ENCODE measurements at places on chromosomes 16 and 17.

DNA sequence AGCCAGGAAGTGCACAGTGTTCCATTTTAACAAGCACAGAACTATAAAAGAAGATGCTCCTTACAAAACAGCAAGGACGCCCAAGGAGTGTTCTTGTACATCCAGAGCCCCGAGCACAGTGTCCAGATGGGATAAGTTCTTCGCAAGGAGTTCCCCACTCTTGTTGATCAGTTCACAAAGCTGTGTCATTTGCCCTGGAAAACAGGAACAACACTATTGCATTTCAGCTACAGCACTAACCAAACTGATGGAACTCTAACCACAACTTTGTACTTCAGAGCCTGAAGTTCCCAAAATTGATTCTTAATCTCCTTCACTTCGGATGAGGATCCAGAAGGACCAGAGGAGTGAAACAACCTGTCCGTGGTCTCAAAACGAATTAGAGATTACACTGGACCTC lies 5.1 kb downstream of the COPS3 start:
- no peak for DNase-seq

- DNase-seq: no peak
These were observed 3.9 kb upstream of the SPATA32 start for GRCh38 chr17:45265821-45266220.

DNA sequence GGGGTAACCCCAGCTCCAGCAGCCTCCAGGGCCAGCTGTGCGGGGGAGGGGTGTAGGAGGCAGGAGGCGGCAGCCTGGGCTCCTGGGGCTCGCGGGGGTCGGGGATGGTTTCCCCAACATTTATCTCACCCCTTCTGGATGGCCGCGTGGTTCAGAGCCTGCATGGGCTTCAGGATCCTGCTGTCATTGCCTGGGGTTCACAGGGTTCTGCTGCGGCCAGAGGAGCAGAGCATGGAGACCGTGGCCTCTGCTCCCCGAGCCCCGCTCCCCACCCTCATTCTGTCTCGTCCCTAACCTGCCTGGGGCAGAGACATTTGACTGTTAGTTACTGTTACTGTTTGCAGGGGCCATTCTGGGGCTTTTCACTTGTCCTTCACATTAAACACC lies 4.9 kb downstream of the MYADML2 start:
- DNase-seq: no peak

DNA sequence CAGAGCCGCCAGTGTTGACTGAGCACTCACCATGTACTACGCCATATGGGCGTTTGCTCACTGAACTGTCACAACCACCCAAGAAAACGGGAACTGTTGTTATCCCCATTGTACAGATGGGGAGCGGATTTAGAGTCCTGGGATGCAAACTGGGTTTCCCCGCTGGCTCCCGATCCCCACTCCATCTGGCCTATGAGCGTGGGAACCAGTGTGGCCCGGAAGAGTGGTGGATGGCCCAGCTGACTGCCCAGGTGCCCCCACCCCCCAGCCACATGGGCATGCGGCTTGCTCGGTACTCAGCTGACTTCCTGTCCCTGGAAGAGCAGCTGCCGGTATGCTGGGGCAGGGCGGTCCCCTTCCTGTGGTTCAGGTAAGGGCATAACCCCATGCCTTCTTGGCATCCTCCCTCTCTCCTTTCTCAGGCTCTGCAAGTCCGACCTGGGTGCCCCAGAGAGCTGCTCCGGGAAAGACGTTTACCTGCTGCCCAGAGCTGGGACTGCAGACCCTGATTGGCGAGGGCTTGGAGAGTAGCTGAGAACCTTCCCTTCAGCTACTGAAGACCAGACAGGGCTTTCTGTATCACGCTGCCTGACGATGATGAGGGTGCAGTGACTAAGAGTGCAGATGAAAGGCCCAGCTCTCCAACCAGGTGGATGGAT lies 16.2 kb downstream of the SOCS3 start:
- DNase-seq: peak; percentile 81

DNA sequence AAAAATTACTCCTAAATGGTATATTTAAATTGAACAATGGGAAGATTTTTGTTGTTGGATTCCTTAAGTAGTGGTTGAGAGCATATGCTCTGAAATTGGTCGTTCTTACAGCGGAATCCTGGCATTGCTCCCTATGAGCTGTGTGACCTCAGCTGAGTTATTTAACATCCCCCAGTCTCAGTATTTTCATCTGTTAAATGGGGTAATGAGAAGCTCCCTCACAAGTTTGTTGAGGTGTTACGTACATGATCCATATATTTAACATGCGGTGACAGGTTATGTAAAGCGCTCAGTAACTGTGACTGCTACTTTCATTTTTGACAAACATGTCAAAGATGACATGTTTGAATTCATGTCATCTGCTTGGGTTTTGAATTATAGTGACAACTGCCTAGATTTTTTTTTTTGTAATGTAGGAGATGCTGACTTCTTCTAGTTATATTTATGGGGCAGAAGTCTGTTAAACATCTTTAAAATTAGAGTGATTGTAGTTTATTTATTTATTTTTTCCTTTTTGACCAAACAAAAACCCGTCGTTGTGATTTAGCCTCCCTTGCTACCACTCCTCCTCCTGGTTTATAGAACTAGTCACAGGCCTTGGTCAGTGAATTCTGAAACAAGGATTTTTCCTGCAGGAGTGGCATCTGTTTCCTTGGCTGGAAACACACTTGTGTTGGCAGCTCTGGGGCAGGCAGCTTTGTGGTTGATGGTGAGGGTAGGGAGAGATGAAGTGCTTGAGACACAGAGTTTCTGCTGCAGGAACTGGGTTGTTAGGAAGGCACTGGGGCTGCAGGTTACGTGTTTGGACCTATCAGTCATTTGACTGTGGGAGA lies 268.8 kb downstream of the SNX29 start:
- no peak for DNase-seq

All from activated T-cell treated with anti-CD3 and anti-CD28 coated beads, Interleukin-2, amount 50 U/mL, for 72 hours (primary cell).